ENCODE measurements at places on chromosomes 2 and 18.

GRCh38 chr2:69979902-69980807 lies 18.7 kb upstream of the ASPRV1 start:
- no peak for DNase-seq

DNA sequence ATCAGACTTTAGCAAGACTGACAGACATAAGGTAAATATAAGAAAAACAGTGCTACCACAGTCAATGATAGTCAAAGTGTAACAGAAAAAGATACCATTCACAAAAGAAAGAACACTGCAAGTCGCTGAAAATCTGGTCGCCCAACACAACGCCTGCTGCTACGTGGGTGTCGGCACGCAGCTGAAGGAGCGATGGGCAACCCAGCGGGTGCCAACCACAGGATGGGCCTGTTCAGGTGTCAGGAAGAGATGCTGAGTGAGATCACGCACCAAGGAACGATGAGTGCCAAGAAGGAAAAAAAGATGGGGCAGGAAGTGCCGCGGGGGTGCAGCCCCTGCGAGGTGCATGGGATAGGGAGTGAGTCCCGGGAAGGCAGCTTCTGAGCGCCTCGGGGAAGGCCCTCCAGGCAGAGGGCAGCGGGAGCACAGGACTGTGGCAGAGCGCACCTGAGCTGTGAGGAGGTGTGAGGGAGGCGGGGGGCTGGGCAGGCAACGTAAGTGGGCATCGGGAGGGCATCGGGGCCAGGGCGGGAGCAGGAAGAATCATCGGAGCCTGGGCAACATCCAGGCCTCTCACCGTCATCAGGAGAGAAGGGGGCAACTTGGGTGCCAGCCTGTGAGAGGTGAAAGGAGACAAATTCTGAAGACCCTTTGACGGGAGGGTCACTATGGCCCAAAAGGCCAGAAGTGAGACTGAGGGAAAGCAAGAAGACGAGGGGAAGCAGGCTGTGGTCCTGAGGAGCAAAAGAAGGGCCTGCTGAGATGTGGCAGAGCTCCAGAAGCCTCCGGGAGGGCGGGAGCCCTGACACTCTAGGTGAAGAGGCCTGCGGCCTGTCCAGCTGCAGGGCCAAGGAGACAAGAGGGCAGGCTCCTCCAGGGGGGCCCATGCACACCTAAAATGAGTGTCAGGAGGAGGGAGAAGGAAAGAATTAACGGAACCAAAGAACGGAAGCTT lies 14.8 kb upstream of the MTERF4 start:
- DNase-seq = no peak

GRCh38 chr18:48922226-48922800 lies 28.5 kb downstream of the SMAD7 start:
- no peak for DNase-seq

DNA sequence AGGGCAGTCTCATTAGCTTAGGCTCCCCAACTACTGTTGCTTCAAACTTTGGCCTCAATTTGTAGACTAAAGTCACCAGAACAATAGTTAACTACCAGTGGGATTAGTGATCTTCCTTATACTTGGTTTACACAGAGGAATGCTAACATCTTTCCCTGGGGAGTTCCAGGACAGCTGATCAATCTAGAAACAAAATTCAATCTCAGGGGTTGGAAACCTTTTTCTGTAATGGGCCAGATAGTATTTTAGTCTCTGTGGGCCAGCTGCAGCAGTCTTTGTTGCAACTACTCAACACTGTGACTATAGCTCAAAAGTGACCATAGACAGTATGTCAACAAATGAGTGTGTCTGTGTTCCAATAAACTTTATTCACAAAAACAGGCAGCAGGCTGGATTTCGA lies 85.7 kb downstream of the METTL8 start:
- DNase-seq = no peak

DNA sequence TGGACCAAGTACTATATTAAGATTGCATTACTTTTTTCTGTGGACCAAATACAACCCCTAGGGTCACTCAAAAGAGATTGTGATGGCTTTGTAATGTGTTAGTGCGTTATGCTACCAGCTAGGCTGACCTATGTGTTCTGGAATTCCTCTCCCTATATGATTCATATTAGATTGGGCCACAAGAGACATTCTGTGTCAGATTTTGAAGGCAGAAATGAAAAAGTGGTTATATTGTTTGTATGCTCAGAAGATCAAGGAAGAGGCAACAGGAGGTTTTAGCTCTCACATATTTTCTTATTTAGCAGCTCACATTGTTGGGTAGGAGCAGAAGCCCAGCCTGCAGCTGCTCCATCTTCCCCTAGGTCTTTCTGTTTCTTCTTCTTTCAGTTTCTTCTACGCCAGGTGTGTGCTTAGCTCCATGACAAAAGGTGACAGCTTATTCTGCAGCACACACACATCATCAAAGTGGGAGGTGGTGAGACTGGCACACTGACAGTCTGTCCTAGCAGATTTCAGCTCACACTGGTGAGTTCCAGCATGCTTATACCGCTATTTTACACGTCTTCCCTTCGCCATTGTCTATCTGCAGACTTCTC lies 156.8 kb upstream of the UBE2E3 start:
- no peak for DNase-seq

DNA sequence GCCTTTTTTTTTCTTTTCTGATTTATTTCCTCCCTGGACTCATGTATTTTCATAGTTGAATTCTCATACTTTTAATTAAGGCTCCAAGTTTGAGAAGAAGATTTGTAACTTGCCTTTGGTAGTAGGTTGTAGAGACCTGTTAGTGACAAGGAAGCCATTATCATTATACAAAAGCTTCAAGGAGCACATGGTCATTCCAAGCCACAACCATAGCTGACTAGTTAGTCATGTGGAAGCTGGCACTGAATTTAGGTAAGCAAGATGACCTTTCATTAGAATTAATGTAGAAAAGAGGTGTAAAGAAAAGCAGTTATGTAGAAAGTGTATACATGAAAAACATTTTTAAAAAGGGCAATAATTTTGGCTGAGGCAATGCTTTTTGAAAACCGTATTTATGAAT lies 89.7 kb downstream of the LRP1B start:
- no peak for DNase-seq

Data from SHP77 treated with DMSO at 0.1 percent for 48 hours (cell line).